ENCODE measurements at places on chromosomes 1 and 21.

GRCh38 chr1:25705699-25706098 is 89.1 kb downstream of the MAN1C1 start:
- no peak for DNase-seq

GRCh38 chr1:147721716-147722115 is 38.7 kb downstream of the GJA5 start:
- DNase-seq, result no peak

DNA sequence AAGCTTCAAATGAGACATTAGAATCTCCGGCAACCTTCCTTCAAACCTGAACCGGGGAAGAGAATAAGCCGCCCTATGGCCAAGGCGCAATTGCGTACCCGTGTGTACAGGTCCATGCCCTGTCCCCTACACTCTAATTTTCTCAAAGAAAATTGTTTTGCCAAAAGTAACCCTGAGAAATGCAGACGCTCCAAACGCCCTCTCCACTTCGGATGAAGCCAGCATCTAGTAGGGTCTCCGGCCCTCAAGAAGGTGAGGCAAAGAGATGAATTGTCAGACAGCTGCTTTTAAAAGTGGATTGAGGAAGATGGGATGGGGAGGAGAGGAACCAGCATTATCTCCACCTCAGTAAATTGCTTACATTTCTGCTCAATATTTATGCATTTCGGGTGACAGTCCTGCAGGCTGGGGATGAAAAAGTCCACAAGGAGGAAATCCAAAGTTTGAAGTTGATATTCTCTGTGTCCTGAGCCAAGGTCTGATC is 630 bp upstream of the LHX9 start:
- no peak for DNase-seq

DNA sequence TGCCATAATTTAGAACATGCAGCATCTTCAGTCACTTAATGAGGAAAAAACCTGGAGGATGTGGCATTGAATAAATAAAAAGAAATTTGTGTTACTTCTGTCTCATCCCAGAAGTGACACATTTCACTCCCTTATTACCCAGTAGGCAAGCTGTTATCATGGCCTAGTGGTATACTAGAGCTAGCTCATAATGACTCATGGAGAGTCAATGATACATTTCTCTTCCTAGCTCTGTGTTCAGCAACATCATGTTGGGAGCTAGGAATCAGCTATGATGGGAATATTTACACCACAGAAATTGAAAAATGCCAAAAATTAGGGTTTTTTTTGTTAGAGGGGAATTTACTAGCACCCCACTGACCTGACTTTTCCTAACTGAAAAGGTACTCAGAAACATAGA is 182.7 kb downstream of the HMCN1 start:
- DNase-seq, result no peak

DNA sequence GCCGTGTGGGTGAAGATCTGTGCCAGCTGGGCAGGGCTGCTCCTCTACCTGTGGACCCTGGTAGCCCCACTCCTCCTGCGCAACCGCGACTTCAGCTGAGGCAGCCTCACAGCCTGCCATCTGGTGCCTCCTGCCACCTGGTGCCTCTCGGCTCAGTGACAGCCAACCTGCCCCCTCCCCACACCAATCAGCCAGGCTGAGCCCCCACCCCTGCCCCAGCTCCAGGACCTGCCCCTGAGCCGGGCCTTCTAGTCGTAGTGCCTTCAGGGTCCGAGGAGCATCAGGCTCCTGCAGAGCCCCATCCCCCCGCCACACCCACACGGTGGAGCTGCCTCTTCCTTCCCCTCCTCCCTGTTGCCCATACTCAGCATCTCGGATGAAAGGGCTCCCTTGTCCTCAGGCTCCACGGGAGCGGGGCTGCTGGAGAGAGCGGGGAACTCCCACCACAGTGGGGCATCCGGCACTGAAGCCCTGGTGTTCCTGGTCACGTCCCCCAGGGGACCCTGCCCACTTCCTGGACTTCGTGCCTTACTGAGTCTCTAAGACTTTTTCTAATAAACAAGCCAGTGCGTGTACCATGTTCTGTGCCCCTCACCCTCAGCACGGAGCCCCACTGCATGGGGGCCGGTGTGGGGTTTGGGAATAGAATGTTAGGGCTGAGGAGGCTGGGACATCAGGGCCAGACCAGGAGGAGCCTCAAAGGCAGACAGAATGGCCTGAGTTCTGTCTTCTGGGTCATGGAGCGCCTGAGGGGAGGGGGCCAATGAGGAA is 21.3 kb downstream of the SERINC2 start:
- DNase-seq, result no peak

- no peak for DNase-seq
Observed at GRCh38 chr1:68433395-68433794, 16.4 kb downstream of the RPE65 start.

DNA sequence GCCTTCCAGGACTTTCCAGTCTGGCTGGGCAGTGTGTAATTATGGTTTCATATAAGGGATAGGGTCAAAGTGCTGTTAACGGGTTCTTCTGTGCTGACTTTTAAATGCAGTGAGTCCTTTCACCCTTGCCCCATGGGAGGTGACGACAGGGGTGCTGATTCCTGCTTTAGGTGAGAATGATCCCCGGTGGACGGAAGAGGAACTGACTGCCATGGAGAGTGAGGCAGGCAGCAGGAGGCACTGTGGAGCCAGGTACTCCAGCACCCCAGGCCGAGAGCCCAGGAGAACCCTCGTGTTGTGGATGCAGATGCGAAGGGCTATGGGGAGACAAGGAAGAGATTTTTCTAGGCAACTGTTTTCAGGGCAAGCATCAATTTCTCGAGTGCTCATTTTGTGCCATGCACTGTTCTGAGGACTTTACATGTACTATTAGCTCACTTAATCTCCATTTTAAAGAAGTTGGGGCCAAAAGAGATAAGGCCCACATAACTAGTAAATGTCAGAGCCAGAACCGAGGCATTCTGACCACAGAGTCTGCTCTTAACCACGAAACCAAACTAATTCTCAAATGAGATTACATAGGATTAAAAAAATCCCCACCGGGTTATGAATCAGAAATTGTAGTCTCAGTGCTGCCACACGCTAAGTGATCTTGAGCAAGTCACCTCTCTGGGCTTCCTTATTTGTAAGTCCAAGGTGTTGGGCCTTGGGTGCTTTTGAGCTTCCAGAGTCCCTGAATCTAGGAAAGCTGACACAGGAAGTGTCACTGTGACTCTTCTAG is 28.2 kb downstream of the STPG1 start:
- DNase-seq, result no peak

- DNase-seq, result no peak
Observed at GRCh38 chr1:153795934-153796785, 21.0 kb downstream of the SLC27A3 start.

GRCh38 chr1:64864018-64864940 is 102.1 kb downstream of the JAK1 start:
- no peak for DNase-seq

- no peak for DNase-seq
Observed at GRCh38 chr1:47722101-47722500, 275.1 kb downstream of the TRABD2B start.

- DNase-seq, result no peak
Observed at GRCh38 chr1:6703016-6703415, 1.4 kb upstream of the DNAJC11 start.

DNA sequence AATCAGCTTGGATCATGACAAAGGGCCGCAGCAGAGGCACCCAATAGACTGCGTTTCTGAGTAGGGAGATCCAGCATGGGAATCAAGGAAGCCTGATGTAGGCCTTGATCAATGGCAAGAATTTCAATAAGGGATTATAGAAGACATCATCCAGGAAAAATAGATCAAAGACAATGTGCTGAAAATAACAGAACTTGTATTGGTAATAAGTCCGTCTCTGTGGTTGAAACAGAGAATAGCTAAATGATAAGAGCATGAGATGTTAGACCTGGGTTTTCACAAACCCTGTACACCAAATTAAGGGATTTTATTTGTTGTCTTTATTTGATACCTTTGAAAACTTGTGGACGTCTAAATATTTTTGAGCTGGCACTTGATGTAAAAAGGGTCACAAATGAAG is 228.0 kb upstream of the SGIP1 start:
- no peak for DNase-seq

GRCh38 chr1:35407743-35408142 is 139.2 kb downstream of the ZMYM4 start:
- no peak for DNase-seq

- no peak for DNase-seq
Observed at GRCh38 chr1:169250022-169250421, 117.6 kb downstream of the NME7 start.

GRCh38 chr1:2311184-2312032 is 79.9 kb downstream of the MORN1 start:
- DNase-seq, result no peak

- no peak for DNase-seq
Observed at GRCh38 chr1:201147396-201148015, 6.8 kb downstream of the TMEM9 start.

DNA sequence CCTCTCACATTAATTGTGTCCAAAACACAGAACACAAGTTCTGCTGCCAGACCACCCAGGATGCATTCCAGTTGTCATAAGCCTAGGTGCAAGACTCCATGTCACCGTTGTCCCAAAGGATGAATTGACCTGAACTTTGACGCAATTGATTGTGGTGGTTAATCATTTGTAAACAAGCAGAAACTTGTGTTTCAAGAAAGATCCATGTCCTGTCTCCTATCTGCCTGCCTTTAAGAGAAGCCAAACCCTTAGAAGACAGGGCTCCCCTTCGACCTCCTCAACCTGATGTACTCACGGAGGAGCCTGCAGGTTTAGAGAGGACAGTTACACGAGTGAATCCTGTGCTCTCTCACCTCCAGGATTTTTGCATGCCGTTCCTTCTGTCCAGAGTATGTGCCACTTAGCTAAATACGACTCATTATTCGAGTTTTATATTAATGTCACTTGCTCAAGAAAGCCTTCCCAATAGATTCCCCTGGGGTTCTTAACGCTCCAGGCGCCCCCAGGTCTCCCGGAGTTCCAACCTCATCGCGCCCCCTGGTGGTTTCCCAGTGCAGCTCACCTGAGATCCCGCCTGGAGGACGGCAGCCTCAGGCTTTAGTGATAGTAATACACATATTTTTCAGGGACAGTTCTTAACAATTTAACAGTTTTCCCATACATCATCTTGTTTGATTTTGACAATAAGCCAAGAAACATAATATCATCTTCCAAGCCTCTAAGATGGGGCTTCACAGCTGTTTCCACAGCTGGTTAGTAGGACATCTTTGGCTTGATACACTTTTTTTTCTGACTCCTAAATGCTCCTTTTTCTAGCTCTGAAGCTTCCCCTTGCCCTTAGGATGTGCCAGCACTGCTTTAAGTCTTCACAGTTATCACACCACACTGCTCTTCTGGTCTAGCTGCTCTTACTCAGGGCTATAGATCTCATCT is 2.4 kb upstream of the C8B start:
- no peak for DNase-seq

DNA sequence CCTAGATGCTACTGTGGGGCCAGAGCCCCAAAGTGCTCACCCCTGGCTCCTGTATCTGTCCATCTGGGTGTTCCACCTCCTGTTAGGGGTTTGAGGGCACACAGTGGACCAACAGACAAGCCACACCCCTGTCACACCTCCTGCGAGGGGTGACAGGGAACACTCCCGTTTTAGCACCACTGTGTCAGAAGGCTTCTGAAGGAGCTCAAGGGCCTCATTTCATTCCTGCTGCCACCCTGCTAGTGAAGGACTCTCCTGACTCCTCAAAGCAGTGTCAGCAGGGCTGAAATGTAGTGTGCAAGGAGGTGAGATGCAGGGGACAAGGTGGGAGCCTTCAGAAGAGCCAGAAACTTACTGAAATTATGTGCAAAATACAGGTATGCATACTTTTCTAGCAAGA is 174.6 kb downstream of the GPATCH2 start:
- DNase-seq, result no peak

DNA sequence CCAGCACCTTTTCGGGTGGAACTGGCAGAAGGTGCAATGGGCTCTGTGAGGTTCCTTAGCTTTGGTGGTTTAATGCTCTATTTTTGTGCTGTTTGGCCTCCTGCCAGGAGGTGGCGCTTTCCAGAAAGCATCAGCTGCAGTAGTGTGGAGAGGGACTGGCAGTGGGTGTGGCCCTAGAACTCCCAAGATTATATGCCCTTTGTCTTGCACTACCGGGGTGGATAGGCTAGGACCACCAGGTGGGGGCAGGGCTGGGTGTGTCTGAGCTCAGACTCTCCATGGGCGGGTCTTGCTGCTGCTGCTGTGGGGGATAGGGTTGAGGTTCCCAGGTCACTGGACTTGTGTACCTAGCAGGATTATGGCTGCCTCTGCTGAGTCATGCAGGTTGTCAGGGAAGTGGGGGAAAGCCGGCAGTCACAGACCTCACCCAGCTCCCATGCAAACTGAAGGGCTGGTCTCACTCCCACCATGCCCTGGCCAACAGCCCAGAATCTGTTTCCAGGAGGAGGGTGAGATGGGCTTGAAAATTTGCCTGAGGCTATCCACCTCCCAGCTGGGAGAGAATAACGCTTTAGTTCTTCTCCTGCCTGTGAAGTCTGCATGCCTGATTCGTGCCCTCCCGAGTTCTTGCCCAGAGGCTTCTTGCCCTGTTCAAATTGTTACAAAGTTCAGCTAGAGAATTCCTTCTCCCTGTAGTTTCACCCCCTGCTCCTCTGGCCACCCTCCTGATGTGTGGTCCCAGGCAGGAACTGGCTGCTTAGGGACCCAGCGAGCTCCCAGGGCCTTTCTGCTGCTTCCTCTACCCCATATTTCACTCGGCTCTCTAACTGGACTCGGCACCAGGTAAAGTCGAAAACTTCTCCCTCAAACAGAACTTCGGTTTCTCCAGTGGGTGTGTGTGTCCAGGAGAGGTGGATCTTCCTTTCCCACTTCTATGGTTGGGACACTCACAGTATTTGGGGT is 76.5 kb upstream of the BTG3 start:
- no peak for DNase-seq

DNA sequence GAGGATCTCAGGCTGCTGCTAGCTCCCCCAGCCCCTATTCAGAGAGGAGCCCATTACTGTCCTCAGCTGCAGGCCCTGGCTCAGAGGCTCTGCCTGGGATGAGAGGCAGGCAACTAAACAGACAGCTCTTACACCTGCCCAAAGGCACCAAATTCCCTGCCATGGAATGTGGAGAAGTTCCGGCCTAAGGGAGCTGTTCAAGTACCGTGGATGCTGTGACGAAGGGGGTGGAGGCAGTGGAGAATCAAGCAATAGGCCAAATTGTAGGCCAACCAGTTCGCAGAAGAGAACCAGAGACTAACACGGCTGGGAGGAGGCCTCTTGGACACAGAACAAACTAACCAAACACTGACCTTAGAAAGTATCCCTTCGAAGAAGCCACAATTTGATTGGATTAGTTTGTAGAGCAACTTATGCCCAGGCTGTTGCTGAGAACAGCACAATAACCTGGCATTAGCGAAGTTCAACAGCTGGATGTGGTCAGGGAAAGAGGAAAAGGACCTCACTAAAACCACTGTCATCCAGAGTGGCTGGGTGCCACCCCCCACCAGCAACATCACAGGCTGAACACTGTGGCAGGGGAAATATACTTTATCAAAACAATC is 3.6 kb downstream of the C1orf174 start:
- DNase-seq, result no peak

- DNase-seq, result no peak
Observed at GRCh38 chr1:185063719-185064118, 18.4 kb downstream of the RNF2 start.

GRCh38 chr1:212686069-212686468 is 13.6 kb downstream of the BATF3 start:
- DNase-seq, result no peak

- DNase-seq, result no peak
Observed at GRCh38 chr1:9284061-9284460, 8.6 kb upstream of the SPSB1 start.

GRCh38 chr1:248757784-248758195 is 2.2 kb upstream of the LYPD8 start:
- no peak for DNase-seq

- DNase-seq, result no peak
Observed at GRCh38 chr1:176826265-176826664, 338.2 kb downstream of the ASTN1 start.

Data from cortex of kidney (tissue), 1 donor.